Metanephros (tissue), 2 donors: ENCODE measurements at places on chromosomes 11 and 22. TPM values are rescaled to one million over a fixed set of nuclear protein-coding genes. Genes with fewer than 3 reads are reported as not detected.

Gene KRTAP5-7
- 0.23 TPM for total RNA-seq

Gene ADORA2A
- 13.5 TPM for total RNA-seq

Gene LRP4
- total RNA-seq = 25.2 TPM

Gene SLCO2B1
- 15.9 TPM for total RNA-seq

Gene PATE2
- not detected for total RNA-seq

Gene P2RY6
- 1.5 TPM for total RNA-seq

Gene YDJC
- total RNA-seq = 12.7 TPM

Gene ABCG4
- 0.76 TPM for total RNA-seq

Gene HPX
- total RNA-seq = 2.5 TPM

Gene FAM180B
- 0.70 TPM for total RNA-seq

Gene TMA7B
- total RNA-seq = 0.12 TPM

Gene ACTN3
- 37.8 TPM for total RNA-seq

Gene FAM111B
- 5.8 TPM for total RNA-seq

Gene BEST1
- 1.9 TPM for total RNA-seq

Gene TXNRD2
- total RNA-seq = 21.5 TPM

Gene GSTT2B
- total RNA-seq = 1.5 TPM

Gene FGF4
- total RNA-seq = not detected

Gene SLC22A9
- total RNA-seq = not detected

Gene THOC5
- 30.5 TPM for total RNA-seq

Gene OR5D14
- not detected for total RNA-seq

Gene CLP1
- total RNA-seq = 10.5 TPM

Gene GANAB
- 253 TPM for total RNA-seq

Gene C22orf15
- total RNA-seq = 1.1 TPM

Gene IFTAP
- 32.4 TPM for total RNA-seq

Gene NUDT22
- 51.3 TPM for total RNA-seq

Gene LIF
- total RNA-seq = 2.7 TPM

Gene CAPN1
- 142 TPM for total RNA-seq

Gene TSPAN32
- 7.0 TPM for total RNA-seq

Gene P2RX6
- total RNA-seq = 2.3 TPM

Gene RAB39A
- 1.5 TPM for total RNA-seq

Gene EFCAB6
- total RNA-seq = 10.7 TPM

Gene MS4A4A
- total RNA-seq = 7.9 TPM

Gene PHLDA2
- 6.2 TPM for total RNA-seq

Gene CNIH2
- 1.6 TPM for total RNA-seq

Gene PKDREJ
- total RNA-seq = 0.12 TPM

Gene OR56A3
- total RNA-seq = not detected

Gene TMPRSS5
- 1.5 TPM for total RNA-seq

Gene NAP1L4
- 148 TPM for total RNA-seq

Gene MACROD1
- 36.0 TPM for total RNA-seq

Gene OR4D5
- not detected for total RNA-seq

Gene MGAT3
- total RNA-seq = 13.0 TPM

Gene TPH1
- total RNA-seq = 0.47 TPM

Gene RASSF10
- 32.9 TPM for total RNA-seq

Gene MS4A12
- not detected for total RNA-seq

Gene API5
- 60.0 TPM for total RNA-seq

Gene PRG3
- 1.1 TPM for total RNA-seq

Gene APOA5
- total RNA-seq = not detected

Gene FBLN1
- total RNA-seq = 145 TPM

Gene CCDC73
- total RNA-seq = 0.06 TPM

Gene ADAMTS8
- 2.5 TPM for total RNA-seq

Gene CDHR5
- total RNA-seq = 21.3 TPM

Gene HEPN1
- not detected for total RNA-seq

Gene MAP6
- 4.7 TPM for total RNA-seq

Gene EXPH5
- total RNA-seq = 10.3 TPM

Gene SYT13
- total RNA-seq = 14.2 TPM

Gene CDC42EP2
- total RNA-seq = 15.7 TPM

Gene PDGFB
- total RNA-seq = 15.8 TPM

Gene SMTNL1
- 9.8 TPM for total RNA-seq
